Aorta (tissue), 5 donors: ENCODE measurements at places on chromosomes 11 and 22.
A peak's percentile ranks its signal among the peaks of the same experiment; 100 is the strongest.

DNA sequence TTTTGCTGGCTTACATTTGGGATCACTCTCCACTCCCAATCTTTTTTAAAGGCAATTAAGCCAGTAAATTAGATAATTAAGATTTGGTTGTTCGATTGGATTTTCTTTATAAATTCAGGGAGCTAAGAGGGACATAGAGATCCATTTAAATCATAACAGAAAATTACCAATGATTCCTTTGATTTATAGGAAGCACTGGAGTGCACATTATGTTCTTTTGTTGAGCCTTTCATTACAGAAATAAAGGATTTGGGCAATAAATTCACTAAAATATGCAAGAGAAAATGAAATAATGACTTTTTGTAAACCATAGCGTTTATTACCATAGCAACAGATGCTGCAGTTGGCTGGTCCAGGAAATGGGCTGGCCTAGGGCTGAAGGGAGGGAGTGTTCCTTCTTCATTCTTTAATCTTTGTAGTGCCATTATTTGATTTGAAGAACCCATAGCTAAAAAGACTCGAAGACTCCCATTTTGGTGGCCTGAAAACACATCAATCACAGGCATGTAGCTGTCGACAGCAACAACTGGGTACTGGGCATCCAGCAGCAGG, 73.0 kb downstream of the C2CD3 start:
- H3K27ac ChIP-seq = no peak overlapping the region
- no peak for DNase-seq
- H3K27me3 ChIP-seq = no peaks in the 10 kb centered on the region

DNA sequence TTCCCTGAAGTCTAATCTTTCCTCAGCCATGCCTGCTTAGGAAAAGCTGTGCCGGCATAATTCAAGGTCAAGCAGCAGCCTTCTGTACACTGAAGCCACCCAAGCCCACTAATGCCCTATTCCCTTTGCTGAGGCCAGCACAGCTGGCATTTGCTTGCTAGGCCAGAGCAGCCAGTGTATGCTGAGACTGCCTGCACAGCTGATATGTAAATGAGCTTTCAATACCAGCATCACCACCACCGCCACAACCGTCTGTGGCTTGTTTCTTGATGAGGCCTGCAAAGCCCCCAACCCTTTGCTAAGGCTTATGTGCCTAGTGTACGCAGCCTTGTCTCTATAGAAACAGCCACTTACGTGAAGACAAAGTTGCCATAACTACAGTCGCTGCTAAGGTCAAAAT, 56.3 kb upstream of the TNRC6B start:
- no peak for DNase-seq
- no peak overlapping the region for H3K27ac ChIP-seq
- H3K4me3 ChIP-seq = no peak overlapping the region
- H3K27me3 ChIP-seq = no peaks in the 10 kb centered on the region
- peaks cover 4% of the 10 kb centered on the region for H3K4me1 ChIP-seq

- H3K4me3 ChIP-seq = no peak overlapping the region
- no peaks in the 10 kb centered on the region for H3K36me3 ChIP-seq
- H3K27ac ChIP-seq = no peak overlapping the region
- no peaks in the 10 kb centered on the region for H3K4me1 ChIP-seq
Measured at GRCh38 chr11:100905684-100906083, 218.6 kb downstream of the ARHGAP42 start.

- no peak overlapping the region for H3K4me3 ChIP-seq
- H3K4me1 ChIP-seq = no peaks in the 10 kb centered on the region
- H3K36me3 ChIP-seq = no peaks in the 10 kb centered on the region
- H3K27ac ChIP-seq = no peak overlapping the region
- no peaks in the 10 kb centered on the region for H3K27me3 ChIP-seq
Measured at GRCh38 chr11:67406969-67407687, 3.2 kb downstream of the TBC1D10C start.

DNA sequence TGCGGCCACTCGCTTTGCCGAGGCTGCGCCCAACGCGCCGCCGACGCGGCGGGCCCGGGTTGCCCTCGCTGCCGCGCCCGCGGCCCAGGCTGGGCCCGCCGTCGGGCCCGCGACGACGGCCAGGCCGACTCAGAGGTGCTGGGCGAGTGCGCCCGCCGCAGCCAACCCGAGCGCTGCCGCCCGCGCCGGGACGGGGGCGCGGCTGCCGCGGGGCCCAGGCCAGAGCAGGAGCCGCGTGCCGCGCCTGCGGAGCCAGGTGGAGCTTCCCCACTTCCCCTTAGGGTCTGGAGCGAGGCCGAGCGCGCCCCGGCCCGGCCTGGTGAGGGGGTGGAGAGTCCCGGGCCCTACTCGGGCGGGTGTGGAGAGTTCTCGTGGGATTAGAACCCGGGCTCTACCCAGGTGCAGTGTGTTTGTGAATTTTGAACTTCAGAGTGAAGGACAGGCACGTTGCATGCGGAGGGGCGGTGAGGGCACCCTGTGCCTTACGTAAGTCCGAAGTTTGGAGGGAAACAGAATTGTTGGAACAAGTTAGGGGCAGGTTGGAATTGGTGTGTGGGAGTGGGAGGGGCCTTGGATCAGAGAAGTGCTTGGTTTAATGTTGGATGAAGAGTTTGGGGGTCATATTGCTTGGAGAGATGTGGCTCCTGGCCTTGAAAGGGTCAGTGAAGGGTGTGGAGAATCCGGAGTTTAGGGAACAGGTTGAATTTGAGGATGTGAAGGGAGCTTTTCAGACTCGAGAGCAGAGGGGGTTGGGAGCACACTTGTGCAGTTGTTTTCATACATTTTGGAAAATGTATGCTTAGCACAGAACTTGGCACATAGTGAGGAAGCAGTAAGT, 697 bp downstream of the RNF169 start:
- peak overlapping the region; percentile 91 for H3K4me3 ChIP-seq
- H3K27ac ChIP-seq = peak overlapping the region; percentile 83
- H3K36me3 ChIP-seq = no peaks in the 10 kb centered on the region

DNA sequence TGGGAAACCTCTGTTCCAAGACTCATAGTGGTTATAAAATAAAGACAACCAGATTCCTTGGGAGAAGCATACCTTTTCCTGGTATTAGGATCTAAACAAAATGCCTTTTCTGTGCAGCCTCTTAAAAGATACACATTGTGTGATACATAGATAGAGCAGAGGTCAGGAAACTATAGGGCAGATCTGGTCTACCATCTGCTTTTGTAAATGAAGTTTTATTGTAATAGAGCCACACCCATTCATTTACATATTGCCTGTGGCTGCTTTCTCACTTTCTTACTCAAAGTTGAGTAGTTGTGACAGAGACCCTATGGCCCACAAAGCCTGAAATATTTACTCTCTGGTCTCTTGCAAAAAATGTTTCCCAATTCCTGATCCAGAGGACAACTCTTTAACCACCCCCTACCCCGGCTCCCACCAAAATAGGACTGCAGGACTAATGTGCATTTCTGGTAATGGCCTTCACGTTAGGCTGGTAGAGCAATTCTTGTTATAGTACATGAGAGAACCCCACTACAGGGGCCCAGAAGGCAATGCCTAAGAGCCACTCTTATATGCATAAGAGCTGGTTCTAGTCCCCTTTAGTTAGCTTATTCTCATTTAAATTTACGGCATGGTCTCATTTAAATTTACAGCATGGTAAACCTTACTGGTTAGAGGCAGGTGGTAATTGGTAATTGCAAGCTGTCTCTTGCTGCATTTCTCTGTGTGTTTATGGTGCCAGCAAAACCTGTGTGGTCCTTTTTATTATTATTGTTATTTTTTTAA, 76.8 kb upstream of the YWHAH start:
- DNase-seq = peak; percentile 2
- peaks cover 3% of the 10 kb centered on the region for H3K36me3 ChIP-seq
- no peaks in the 10 kb centered on the region for H3K27me3 ChIP-seq
- no peaks in the 10 kb centered on the region for H3K4me1 ChIP-seq
- H3K4me3 ChIP-seq = no peak overlapping the region

- H3K27ac ChIP-seq = no peak overlapping the region
- DNase-seq = no peak
- no peaks in the 10 kb centered on the region for H3K27me3 ChIP-seq
- no peak overlapping the region for H3K4me3 ChIP-seq
Measured at GRCh38 chr11:72338741-72339140, 94.8 kb upstream of the PHOX2A start.

- no peak overlapping the region for H3K4me3 ChIP-seq
- no peak for DNase-seq
- no peaks in the 10 kb centered on the region for H3K27me3 ChIP-seq
- H3K4me1 ChIP-seq = no peaks in the 10 kb centered on the region
- no peaks in the 10 kb centered on the region for H3K36me3 ChIP-seq
- no peak overlapping the region for H3K27ac ChIP-seq
Measured at GRCh38 chr11:88744140-88744539, 321.6 kb downstream of the GRM5 start.

GRCh38 chr22:44357966-44358465, 45.3 kb upstream of the SHISAL1 start:
- no peaks in the 10 kb centered on the region for H3K27me3 ChIP-seq
- H3K4me3 ChIP-seq = no peak overlapping the region
- no peaks in the 10 kb centered on the region for H3K36me3 ChIP-seq
- no peaks in the 10 kb centered on the region for H3K4me1 ChIP-seq
- H3K27ac ChIP-seq = no peak overlapping the region
- DNase-seq = peak; percentile 73

DNA sequence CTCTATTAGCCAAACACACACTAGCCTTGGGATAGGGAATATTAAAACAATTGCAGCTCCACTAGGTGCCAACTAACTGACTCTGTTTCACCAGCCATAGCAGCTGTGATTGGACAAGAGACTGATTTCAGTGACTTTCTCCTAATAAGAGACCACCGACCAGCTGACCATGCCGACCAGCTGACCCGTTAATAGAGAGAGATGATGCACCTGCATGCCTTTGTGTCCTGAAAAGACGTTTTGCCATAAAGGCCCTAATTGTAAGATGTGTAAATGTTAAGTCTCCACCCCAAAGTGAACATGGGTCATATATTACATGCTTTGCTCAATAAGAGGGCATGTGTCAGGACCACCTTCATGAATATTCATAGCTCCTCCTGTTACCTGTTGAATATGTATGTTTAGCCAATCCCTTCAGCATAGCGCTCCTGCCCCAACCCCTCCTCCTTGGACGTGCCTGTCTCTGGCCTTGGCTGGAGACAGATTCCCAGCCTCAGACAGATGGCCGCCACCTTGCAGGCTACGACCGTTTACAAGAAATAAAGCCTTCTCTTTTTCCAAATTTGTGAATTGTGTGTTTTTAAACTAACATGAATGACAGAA, 1.3 kb upstream of the NADSYN1 start:
- no peaks in the 10 kb centered on the region for H3K27me3 ChIP-seq
- no peak overlapping the region for H3K4me3 ChIP-seq
- no peaks in the 10 kb centered on the region for H3K4me1 ChIP-seq
- H3K36me3 ChIP-seq = no peaks in the 10 kb centered on the region

- DNase-seq = no peak
- H3K36me3 ChIP-seq = no peaks in the 10 kb centered on the region
- H3K27me3 ChIP-seq = no peaks in the 10 kb centered on the region
- H3K4me3 ChIP-seq = no peak overlapping the region
- H3K4me1 ChIP-seq = no peaks in the 10 kb centered on the region
Measured at GRCh38 chr22:21745948-21746347, 10.4 kb upstream of the YPEL1 start.

GRCh38 chr11:27423125-27423524, 49.5 kb downstream of the LGR4 start:
- H3K4me3 ChIP-seq = no peak overlapping the region
- no peak for DNase-seq
- no peaks in the 10 kb centered on the region for H3K36me3 ChIP-seq
- peaks cover 3% of the 10 kb centered on the region for H3K4me1 ChIP-seq
- no peaks in the 10 kb centered on the region for H3K27me3 ChIP-seq

GRCh38 chr11:1933416-1934334, 13.5 kb upstream of the MRPL23 start:
- peak; percentile 53 for DNase-seq
- no peak overlapping the region for H3K27ac ChIP-seq

DNA sequence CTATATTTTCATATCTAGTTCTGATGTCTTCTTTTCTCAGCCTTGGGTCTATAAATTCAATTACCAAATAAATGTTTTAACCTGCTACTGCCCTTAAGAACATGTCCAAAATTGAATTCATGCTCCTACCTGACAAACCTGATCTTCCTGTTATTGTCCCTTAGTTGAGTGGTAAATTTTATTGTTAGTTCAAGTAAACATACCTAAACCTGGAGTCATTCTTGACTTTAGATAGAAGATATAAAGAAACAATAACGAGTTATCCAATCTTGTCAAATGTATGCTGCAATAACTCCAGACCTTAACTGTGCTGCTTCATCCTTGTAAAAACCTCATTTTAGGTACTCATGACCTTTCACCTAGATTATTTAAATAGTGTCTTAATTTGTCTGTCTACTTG, 34.6 kb upstream of the SC5D start:
- no peaks in the 10 kb centered on the region for H3K4me1 ChIP-seq
- no peaks in the 10 kb centered on the region for H3K27me3 ChIP-seq
- DNase-seq = no peak

- no peak overlapping the region for H3K4me3 ChIP-seq
- peak overlapping the region; percentile 50 for H3K27ac ChIP-seq
- DNase-seq = no peak
Measured at GRCh38 chr11:65135633-65136145, 1.4 kb upstream of the SYVN1 start.

DNA sequence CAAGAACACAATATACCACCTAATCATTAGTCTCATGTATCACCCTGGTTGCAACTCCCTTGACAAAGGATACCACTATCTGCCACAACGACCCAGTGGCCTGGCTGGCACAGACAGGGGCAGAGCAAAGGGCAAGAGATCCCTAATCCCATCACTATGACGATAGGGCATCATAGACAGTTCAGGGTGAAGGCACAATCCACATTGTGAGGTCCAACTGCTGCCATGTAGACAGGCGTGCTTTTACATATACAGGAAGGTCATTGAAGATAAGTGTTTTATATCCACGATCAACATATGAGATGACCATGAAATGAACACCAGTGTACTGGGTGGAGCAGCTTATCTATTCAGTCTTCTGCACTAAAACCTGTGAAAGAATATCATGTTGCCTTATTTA, 94.6 kb downstream of the IGLL1 start:
- H3K27me3 ChIP-seq = no peaks in the 10 kb centered on the region
- no peak overlapping the region for H3K4me3 ChIP-seq
- no peak for DNase-seq
- H3K27ac ChIP-seq = no peak overlapping the region

DNA sequence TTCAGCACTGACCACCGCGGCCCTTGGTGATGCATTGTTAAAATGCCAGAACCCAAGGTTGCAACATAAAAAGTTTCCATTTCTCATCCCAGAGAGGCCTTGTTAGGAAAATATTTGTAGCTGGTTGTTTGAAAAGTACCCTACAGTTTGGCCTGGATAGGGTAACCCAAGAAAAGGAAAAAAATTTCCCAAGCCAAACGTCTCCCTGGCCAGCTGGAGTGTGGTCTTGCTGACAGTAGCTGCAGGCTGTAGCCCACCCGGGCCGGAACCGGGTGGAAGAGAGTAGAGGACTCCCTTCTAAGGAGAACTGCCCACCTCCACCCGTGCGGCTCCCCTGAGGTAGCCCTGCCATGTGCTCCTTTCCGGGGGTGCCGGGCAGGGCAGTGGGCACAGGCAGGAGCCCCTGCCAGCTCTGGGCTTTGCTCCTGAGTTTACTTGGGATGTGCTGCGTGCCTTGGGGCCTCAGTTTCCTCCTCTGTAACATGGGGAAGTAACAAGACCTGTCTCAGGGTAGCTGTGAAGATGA, 38.5 kb downstream of the IGHMBP2 start:
- peak overlapping the region; percentile 90 for H3K27ac ChIP-seq
- H3K36me3 ChIP-seq = peaks cover 3% of the 10 kb centered on the region
- no peaks in the 10 kb centered on the region for H3K4me1 ChIP-seq
- no peak for DNase-seq
- no peaks in the 10 kb centered on the region for H3K27me3 ChIP-seq
- no peak overlapping the region for H3K4me3 ChIP-seq

GRCh38 chr11:67356864-67357561, 3.7 kb upstream of the POLD4 start:
- H3K27me3 ChIP-seq = no peaks in the 10 kb centered on the region
- no peak overlapping the region for H3K4me3 ChIP-seq
- H3K27ac ChIP-seq = no peak overlapping the region
- H3K4me1 ChIP-seq = peaks cover 6% of the 10 kb centered on the region
- H3K36me3 ChIP-seq = no peaks in the 10 kb centered on the region
- peak; percentile 88 for DNase-seq
